NCI-H2227 treated with DMSO at 0.1 percent for 48 hours (cell line): ENCODE measurements at places on chromosomes 2 and 18.
A peak's percentile ranks its signal among the peaks of the same experiment; 100 is the strongest.

DNA sequence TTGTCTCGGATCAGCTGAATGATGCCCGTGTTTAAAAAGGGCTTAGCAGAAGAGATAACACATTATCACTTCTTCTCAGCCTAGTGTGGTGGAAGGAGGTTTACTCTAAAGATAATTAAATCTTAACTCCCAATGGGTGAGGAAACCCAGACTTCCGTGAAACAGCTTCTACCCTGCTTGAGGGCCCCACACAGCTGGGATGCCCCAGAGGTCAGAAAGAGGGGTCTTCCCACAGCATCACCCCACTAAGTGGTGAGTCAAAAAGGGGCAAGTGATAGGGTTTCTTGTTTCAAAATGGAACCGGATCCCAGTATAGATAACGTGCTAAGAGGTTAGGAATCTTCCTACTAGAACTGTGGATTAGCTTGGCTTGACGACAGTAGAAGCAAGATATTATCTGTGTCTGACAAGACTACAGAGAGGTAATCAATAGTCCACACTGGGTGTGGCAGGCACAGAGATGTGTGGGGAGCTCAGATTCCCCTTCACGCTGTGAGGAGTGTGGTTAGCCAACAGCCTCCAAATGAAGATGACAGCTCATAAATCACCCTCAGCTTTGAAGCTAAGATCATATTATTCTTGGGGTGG, 129.6 kb upstream of the COPS8 start:
- no peak for DNase-seq

DNA sequence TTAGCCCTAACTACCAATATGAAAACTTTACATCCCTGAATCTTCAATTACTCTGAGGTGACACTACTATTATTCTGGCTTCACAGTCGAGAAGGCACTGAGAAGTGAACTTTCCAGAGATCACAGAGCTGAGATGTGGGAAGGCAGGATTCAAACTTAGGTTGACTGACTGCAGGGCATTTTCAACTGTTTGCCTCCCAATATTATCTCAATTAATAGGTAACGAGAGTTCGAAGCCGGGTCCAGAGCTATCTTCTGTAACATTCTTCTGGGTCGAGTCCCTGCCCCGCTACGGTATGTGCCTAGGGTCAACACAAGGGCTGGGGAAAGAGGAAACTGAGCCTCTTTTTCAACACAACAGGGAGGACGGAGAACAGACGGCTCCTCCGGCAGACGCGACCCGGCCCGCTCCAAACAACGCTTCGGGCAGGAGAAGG, 740 bp downstream of the CHMP3 start:
- DNase-seq: no peak

DNA sequence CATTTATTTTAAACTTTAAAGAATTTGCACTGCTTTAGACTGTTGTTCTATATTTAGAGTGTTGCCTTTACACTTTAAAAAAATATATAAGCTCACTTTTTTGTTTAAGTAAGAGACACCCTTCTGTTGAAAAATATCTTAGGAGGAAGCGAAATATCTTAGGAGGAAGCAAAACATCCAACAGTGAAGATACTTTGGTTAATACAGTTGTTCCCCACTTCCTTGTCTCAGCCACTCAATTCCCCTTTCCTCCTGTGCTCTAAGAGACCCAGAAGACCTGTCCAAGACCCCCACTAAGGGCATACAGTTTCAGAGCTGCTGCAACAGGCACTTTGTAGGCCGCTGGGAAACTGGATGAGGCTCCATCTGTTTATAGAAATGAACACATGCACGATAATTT, 5.7 kb downstream of the SERPINB8 start:
- DNase-seq: no peak

DNA sequence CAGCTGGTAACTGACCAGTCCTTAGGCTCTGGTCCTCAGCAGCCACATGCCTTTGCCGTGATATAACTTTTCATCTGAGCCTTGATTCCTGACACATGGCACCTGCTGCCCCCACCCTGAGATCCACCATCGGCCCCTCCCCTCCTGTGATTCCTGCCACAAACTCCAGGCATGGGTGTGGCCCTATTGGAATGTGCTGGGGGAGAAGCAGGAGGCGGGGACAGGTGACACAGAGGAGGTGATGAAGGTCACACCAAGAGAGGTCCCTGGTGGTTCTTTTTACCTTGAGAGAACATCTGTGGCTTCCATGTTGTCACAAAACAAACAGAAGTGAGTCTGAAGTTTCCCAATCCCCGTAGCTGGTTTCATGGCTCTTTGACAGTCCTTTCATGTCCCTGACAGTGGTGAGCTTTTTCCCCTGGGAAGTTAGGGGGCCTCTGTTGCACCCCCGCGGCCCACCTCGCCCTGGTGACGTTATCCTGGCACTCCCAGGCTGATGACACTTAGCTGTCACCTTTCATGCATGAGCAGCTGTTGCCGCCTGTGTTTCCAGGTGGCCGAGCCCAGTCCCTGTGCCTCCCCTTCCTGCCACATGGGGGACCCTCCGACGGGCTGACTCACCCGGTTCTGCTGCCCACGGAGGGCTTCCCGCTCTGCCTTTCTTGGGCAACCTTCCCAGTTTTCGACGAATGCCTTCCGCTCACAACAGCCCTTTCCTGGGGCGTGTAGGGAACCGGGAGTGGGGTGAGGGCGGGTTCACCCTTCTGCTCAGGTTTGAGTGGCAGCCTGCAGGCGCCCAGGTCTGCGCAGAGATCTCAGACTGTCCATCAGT, 66.3 kb upstream of the GLI2 start:
- DNase-seq: no peak

- peak; percentile 56 for DNase-seq
These were observed 114.7 kb downstream of the FAM210A start for GRCh38 chr18:13611601-13612195.

DNA sequence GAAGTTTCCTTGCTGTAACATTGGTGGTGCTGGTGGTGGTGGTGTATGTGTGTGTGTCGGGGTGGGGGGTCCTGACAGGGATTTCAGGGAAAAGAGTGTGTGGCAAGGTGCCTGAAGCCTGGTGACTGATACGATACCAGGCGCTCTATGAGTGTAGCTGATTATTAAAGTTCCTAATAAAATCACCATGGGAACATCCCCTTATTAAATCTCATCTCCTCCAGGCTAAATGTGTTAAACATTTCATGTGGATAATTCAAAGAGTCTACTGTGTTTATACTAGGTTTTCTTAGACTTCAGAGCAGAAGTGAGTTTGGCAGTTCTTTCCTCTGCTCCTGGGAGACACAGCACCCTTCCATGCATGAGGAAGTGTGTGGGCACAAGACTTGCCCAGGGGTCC, 82.0 kb downstream of the THNSL2 start:
- DNase-seq: no peak

DNA sequence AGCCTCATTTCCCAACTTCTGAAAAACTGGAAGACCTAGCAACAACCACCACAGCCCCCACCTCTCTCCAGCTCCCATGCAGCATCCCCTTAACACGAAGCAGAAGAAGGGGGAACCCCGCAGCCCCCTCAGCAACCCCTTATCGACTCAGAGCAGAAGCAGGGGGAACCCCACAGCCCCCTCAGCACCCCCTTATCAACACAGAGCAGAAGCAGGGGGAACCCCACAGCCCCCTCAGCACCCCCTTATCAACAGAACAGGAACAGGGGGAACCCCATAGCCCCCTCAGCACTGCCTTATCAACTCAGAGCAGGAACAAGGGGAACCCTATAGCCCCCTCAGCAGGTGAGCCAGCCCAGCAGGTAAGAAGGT, 6.7 kb downstream of the SLC66A2 start:
- DNase-seq: no peak

DNA sequence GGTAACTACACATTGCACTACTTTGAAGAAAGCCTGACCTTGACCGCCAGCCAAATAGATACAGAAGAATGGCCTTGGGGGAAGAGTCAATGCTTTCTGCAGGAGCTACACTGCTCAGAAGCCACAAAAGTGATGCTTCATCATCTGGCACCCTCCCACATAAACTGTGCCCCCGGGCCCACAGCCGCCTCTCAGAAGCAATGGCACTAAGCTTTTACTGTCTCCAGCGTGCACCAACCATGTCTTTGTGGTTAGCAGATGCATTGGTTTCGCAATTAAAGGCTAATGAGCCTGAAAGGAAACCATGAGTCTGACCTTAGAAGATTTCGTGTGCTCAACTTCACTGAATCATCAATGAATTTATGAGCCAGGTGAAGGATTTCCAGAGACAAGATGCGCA, 209.4 kb upstream of the TRIB2 start:
- DNase-seq: no peak

- DNase-seq: no peak
These were observed at the start of gene MCFD2 for GRCh38 chr2:46915281-46915810. TSS of gene MCFD2 (minus strand) at chr2:46915806. CDS start at chr2:46909171, 6,635 bp downstream.

DNA sequence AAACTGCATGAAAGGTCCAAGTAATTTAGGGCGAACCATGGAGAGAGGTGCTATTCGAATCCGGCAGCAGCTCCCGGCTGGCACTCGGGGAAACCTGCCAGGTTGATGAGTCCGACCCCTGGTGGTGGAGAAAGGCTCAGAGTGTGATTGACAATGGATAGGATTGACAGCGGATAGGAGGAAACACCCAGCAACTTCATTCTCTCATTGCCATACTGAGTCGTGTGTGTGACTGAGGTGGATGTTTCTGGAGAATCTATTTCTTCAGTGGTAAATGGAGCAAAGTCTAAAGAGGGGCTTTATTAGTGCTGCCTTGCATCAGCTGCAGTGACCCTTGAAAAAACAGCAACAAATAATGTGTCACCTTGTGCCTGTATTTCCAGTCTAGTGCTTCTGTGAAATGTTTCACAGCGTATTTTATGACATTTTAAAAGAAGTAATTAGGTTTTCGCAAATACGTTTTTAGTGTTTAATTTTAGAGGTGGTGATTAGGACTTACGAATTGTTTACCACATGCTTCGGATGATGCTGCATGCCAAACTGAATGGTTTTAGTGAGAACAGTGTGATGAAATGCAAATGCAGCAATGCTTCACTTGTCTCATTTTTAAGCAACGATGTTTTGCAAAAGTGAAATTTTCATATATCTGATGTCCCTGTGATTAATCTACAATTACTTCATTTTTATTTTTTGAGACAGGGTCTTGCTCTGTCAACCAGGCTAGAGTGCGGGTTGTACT, 102.0 kb downstream of the DCDC2C start:
- no peak for DNase-seq
